ENCODE measurements at places on chromosomes 11 and 22.

GRCh38 chr11:353179-353873 lies 16.0 kb upstream of the B4GALNT4 start:
- DNase-seq: no peak

DNA sequence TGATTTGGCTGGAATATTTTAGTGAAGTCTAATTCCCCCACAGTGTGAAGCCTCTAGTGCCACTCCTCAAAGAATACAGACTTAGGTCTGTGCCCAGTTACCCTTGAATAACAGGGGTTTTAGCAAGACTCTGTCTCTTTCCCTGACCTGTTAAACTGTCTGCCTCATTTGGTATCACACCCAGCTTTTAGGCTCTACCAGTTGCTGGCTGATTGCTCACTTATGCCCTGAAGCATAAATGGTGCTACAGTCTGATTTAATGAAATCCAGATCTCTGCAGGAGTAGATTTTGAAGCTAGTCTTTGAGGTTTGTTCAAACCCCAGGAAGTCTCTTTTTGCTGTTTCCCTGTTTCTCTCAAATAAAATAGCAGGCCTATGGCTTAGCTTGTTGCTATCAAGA lies 45.2 kb upstream of the LIPT2 start:
- no peak for DNase-seq

- no peak for DNase-seq
These were observed 33.9 kb upstream of the MN1 start for GRCh38 chr22:27835446-27835845.

DNA sequence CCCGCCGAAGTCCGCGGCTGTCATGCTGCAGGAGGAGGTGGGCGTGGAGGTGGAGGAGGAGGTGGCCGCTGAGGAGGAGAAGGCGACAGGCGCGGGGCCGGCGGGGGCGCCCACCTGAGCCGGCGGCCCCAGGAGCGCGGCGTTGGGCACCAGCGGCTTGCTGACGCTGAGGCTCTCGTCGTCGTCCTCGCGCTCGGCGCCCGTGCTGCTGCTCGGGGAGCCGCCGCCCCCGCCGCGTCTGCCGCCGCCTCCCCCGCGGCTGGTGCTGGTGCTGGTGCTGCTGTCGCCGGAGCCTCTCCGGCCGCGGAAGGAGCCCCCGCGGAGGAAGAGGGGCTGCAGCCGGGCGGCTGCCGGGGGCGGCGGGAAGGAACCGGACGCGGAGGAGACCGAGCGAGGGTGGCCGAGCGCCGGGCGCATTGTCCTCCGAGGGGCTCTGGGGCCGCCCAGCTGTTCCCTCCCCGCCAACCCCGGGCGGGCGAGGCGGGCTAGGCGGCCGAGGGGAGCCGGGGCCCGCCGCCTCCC lies 388 bp downstream of the TMEM121B start:
- no peak for DNase-seq

GRCh38 chr11:33970984-33971466 lies 79.1 kb upstream of the LMO2 start:
- no peak for DNase-seq

DNA sequence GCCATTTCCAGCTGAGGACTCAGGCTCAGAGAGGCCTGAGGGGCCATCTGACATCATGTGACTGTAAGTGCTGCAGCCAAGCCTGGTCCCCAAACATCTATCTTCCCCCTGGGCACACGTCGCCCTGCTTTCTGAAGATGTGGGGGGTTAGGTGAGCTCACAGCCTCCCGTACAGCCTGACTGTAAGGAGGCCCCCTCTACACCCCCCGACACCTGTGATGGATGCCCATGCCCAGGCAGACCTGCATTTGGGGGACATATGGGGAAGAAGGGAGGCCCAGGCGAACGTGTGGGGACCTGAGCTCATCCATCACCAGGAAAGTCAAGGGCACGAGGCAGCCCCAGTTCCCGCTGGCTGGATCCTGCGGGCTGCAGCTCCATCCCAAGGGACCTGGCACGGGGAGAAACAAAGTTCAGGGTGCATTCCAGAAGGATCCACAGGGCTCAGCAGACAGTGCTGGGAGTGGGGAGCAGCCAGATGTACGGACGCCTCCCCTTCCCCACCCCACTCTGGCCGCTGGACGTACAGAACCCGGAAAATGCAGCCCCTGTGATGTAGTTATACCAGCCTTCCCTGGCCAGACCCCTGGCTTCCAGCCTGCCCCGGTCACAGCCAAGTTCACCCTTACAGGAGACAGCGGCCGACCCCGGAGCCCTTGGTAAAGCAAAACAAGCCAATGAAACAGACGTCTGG lies 1431.4 kb downstream of the BRD1 start:
- DNase-seq: no peak

Data from CD4-positive, alpha-beta T cell treated with Interleukin-6 at 100 ng/mL for 8 hours (primary cell).